COR-L47 (cell line): ENCODE measurements at places on chromosomes 1 and 21.

GRCh38 chr21:45203983-45204382, 83.7 kb downstream of the POFUT2 start:
- DNase-seq, result no peak

DNA sequence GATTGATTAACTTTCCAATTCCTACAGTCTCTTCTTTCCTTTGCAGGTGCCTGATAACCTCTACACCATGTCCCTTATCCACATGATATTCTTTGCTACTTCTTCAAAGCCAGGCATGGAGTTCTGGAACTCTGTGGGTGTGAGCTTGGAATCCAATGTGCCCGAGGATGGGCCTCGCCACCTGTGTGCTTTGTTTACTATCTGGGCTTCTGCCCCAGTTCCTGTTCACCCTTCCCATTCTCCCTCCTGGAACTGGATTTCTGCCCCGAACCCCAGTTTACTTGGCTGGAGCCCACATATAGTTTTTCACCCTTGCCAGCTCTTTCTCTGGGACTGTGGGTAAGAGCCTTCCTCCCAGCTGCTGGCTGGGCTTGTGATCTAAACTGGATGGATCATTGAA, 75.2 kb upstream of the AK4 start:
- DNase-seq, result no peak

DNA sequence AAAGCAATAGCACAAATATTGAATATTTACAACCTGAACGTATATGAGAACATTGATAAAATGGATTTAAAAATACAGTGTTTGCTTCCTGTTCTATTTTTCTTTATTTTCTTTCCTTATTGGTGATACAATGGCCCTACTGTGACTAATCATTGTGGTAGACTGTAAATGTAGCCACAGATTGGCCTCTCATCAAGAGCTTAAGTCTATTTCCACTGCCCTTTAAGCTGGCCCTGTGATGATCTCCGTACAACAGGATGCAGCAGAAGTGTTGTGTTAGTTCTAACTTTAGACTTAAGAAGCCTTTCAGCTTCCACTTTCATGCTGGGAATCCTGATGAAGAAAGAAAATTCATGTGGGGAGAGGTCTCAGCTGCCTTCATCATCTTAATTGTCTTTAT, 285.6 kb upstream of the B3GALT2 start:
- no peak for DNase-seq

DNA sequence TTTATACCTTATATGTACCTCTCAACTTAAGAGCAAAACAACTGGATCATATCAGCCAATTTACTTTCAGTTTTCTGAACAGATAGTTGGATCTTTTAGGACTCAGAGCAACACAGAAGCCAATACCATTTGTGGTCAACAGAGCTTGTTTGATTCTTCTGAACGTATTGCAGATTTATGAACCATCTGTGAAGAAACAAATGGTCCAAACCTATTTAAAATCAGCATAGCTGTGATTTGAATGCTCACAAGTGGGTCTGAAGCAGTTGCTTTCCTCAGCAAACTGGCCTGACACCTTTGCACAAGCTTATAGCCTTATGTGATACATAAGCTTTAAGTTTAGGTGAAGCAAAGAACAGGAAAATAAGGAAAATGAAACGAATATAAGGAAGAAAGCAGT, 147.6 kb downstream of the LRRIQ3 start:
- no peak for DNase-seq

DNA sequence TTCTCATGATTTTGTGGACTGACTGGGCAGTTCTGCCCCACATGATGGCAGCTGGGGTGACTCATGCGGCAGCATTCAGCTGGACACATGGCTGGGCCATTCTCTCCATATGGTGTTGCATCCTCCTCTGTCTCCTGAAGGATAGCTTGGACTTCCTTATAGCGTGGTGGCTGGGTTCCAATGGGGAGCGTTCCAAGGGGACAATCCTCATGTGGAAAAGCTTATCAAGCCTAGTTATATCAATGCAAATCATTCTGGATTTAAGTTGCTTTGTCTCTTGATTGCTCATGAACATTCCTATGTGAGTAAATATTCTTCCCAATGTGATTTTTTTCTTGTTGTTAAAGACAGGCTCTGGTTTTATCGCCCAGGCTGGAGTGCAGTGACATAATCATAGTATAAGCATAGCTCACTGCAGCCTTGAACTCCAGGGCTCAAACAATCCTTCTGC, 13.2 kb upstream of the SLC2A1 start:
- DNase-seq, result no peak

DNA sequence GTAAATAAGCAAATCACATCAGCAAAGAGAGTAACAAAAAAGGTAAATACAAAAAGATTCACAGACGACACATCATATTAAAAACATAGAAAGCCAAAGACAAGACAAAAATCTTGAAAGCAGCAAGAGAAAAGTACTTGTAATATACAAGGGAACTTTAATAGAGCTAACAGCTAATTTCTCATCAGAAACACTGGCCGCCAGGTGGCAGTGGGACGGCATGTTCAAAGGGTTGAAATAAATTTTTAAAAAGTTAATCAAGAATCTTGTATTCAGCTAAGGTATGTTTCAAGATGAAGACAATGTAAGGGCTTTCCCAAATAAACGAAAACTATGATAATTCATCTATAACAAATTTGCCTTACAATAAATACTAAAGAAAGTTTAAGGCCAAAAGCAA, 358.1 kb downstream of the LRRIQ3 start:
- no peak for DNase-seq

DNA sequence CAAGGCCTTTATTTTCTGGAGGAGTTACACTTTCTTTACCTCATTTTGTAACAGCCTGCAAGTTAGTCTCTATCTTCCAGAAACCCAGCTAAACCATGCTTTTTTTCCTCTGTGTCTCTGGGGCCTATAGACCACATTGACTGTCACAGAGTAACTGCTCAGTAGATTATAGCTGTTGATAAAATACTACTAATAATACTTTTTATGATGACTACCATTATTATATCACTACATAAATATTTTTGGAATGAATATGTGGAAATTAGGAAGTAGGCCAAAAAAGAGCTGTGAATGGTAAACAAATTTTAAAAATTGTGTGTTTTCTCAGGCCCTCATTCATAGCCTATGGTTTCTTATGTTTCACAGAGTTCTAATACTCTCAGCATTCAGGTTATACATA, 233.1 kb upstream of the USP24 start:
- DNase-seq, result no peak

DNA sequence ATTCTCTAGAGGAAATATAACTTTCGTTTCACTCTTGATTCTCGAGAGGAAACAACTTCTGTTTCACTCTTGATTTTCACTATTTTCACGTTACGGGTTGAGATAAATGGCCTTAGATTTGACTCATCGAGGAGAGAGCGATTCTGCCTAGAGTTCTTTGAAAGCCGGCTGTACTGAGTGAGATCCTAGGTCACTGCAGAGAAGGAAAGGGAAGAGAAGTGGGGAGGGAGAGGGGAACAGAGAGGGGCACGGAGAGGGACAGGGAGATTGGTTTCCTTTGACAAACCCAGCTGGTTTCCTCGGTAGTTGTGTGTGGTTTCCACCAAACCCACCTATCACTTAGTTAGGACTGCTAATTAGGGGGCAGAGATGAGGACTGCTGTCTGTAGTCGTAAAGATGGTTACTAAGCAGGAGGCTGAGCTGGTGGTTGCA, 21.6 kb upstream of the GPR137B start:
- no peak for DNase-seq

- DNase-seq, result no peak
These were observed 28.1 kb downstream of the SMAP2 start for GRCh38 chr1:40401473-40402201.

GRCh38 chr1:228648647-228649383, 86.5 kb upstream of the RHOU start:
- no peak for DNase-seq

DNA sequence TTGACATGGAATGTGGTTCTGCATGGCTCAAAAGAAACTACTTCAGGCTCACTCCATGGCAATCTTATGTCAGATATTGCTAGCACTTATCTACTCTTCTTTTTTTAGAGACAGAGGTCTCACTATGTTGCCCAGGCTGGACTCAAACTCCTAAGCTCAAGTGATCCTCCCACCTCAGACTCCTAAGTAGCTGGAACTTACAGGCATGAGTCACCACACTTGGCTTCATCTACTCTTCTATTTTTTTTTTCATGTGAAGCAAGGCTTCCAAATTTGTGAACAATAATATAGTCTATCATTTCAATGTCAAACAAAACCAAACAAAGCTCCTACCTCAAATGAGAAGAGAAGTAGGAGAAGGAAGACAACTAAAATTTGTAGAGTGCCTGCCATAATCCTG, 7.5 kb upstream of the PSEN2 start:
- no peak for DNase-seq

- DNase-seq, result no peak
These were observed 202.7 kb downstream of the PTPRU start for GRCh38 chr1:29438991-29439390.

GRCh38 chr21:14078746-14079375, 131.9 kb downstream of the LIPI start:
- no peak for DNase-seq

- DNase-seq, result peak; percentile 63
These were observed 21.0 kb downstream of the PDE9A start for GRCh38 chr21:42674351-42674940.

DNA sequence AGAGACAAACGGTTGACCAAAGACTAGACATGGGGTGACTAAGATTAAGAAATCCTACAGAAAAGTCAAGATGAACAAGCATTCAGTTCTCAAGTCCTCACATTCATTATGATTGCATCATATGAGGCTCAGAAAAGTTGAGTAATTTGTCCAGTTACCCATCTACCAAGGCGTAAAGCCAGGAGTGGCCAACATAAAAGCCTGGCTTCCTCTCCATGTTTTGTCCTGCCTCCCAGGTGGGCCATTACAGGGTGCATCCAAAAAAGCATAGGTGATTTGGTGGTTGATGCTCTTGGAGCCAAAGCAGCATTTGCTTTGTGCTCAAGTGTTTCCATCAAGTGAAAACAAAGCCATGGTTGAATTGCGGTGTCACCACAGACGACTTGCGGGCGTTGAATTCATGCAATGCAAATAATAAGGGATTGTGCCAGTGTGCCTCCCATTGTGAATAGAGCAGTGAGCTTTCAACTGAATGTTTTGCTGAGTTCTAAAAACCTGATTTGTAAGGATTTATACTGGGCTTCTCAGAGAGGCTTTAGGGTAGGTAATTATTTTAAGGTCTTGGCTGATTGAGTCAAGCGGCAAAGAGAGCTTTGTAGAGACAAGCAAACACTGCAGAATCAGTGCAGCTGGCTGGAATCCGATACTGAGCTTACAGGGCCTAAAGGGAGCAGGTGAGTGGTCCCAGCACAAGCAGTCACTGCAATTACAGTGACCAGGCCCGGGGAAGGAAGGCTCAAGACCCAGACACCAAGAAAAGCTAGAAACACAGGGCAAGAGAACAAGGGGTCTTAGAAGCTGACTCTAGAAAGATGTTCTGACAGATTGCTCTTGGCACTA, 54.1 kb downstream of the KCNJ15 start:
- DNase-seq, result peak; percentile 86

DNA sequence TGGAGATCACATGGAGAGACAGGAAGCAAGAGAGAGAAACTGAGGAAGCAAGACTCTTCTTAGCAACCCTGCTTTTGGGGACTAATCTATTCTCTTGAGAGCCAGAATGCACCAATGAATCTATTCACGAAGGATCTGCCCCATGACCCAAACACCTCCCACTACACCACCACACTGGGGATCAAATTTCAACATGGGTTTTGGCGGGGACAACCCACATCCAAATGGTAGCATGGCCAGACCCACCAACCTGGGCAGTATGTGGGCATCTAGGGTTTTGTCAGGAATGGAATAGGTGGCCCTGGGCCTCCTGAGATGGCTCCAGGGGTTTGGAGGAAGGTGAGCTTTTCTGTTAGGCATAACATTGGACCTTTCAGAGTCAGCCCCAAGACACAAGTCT, 33.7 kb downstream of the NENF start:
- no peak for DNase-seq

GRCh38 chr21:37341254-37341960, 25.2 kb upstream of the DYRK1A start:
- no peak for DNase-seq

GRCh38 chr1:112850034-112850757, 105.8 kb downstream of the SLC16A1 start:
- DNase-seq, result no peak

DNA sequence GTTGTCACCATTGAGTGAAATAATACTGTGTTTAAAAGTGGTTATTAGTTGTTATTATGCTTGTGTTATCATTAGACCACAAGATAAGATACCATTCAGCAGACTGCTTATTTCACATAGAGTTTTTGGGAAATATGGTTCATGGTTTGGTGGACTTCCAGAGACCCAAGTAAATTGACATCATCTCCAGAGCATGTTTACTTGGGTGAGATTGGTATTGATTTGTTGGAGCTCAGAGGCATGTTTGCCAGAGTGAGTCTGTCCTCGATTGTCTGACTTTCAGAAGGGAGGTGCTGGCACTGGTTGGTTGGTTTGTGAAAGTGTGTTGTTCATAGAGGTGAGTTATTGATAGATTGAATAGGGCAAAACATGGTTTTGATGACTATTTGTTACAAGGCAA, 291.4 kb downstream of the TGFB2 start:
- no peak for DNase-seq

- DNase-seq, result no peak
These were observed 54.3 kb upstream of the IKBKE start for GRCh38 chr1:206415942-206416341.

DNA sequence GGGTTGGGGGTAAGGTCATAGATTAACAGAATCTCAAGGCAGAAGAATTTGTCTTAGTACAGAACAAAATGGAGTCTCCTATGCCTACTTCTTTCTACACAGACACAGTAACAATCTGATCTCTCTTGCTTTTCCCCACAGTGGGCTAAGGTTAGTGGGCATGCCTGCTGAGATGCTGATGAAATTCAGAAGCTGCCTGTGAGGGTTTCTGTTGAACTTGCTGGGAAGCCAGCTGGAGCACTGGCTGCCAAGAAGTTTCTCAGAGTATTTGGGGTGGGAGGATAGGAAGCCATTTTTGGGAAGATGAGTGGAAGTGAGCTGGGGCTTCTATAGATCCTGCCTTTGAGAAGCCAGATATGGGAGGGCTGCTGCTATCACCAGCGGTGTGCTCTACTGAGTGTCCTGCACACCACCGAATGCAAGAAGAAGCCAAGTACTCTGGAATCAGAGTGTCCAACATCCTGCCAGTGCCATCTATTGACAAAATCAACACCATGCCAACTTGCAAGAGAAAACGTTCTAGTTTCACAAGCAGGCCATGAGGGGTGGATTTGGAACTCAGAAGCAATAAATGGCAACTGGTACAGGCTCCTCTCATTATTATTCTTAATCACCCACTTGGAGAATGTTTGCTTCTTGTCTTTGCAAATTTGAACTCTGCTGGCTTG, 102.7 kb downstream of the PTPRU start:
- DNase-seq, result no peak

DNA sequence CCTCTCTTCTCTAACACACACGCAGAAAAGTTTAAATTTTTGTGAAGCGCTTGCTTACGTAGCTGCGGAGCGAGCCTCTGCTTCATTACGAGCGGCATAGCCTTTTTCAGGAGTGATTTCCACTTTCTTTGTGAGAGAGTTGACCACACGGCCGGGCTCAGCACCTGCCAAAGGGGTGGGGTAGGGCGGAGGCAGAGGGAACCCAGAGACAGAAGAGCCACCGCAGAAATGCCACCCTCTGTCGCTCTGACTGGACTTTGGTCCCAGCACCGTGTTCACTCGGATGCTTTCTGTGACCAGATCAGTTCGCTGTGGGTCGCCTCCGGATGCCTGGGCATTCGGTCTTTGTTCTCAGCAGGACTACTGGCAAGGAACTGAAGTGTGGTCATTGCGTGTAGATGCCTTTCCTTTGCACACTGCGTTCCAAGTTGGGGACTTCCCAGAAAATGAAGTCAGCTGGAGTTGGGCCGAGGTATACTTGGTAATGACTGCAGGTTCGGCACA, 883 bp downstream of the CHODL start:
- no peak for DNase-seq
